ELF-1 (cell line): ENCODE measurements at places on chromosomes 12 and 14.

- no peak for DNase-seq
These were observed 87.8 kb upstream of the NCOR2 start for GRCh38 chr12:124655048-124655697.

DNA sequence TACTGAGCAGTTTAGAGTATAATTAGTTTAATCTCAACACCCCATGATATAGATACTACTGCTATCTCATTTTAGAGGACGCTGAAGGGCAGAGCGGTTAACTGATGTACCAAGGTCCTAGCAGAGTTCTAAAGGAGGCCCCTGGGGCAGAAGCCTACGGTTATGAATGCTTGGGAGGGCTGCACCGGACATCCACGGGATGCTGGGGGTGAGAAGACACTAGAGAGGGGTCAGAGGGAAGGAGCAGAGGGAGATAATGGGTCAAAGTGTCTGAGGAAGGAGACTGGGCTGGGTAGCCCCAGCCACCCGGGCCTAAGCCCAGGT, 1.6 kb upstream of the ACTR6 start:
- no peak for DNase-seq

- DNase-seq, result no peak
These were observed 31.9 kb downstream of the SERPINA1 start for GRCh38 chr14:94356379-94357056.

- DNase-seq, result no peak
These were observed 1025.7 kb upstream of the TMEM132C start for GRCh38 chr12:127241072-127241817.

DNA sequence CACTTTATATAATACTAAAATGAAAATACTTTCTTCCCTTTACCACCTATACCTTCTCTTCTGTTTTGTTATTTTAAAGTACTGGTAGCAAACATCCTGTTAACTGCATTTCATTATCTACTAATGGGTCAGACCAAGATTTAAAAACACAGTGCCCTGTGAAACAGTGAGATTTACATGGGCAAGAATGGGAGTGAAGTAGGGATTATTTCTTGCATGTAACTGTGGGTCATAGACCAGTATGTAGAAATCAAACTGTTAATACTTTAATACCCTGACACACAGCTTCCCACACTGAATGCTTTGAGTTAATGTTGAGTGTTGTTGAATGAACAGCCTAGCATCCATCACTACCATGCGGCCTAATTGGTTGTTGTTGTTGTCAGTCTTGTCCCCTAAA, 61.6 kb downstream of the PLEKHA5 start:
- no peak for DNase-seq
